ENCODE measurements at places on chromosomes 7 and 10.

GRCh38 chr7:112501801-112502503 is 21.2 kb downstream of the LSMEM1 start:
- DNase-seq = no peak

DNA sequence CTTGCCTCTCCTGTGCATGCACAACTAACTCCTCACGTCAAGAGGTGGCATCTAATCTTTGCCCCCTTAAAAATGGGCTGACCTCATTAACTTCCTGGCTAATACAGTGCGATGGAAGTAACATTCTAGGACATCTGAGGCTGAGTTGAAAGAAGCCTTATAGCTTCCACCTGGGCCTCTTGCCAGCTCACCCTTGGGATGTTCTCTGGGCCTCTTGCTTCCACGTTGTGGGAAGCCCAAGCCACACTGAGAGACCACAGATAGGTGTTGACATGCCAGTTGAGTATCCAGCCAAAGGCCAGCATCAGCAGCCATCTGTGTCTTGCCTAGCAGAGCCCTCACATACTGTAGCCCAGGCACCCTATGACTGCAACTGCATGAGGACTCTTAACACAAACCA is 60.8 kb upstream of the GDF10 start:
- DNase-seq = no peak

DNA sequence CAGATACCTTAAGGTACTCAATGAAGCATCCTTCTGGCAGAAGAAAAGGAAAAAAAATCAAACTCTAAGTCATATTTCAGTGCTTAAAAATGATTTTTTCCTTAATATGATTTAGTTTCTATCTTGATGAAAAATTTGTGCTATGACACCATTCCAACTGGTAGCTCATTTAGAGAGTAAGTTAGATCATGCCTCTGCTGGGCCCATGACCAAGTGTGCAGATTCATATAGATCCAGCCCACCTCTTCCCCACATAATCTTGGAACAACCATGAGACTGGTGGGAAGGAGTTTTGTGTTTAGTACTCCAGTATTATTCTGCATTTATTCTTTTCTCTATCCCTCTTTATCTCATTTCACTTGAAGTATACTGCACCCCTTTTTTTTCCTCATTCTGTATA is 908.3 kb downstream of the KCNMA1 start:
- DNase-seq = no peak

- no peak for DNase-seq
Observed at GRCh38 chr7:111529507-111530355, 32.6 kb downstream of the IMMP2L start.

- no peak for DNase-seq
Observed at GRCh38 chr7:7272294-7272693, 90.0 kb downstream of the C1GALT1 start.

DNA sequence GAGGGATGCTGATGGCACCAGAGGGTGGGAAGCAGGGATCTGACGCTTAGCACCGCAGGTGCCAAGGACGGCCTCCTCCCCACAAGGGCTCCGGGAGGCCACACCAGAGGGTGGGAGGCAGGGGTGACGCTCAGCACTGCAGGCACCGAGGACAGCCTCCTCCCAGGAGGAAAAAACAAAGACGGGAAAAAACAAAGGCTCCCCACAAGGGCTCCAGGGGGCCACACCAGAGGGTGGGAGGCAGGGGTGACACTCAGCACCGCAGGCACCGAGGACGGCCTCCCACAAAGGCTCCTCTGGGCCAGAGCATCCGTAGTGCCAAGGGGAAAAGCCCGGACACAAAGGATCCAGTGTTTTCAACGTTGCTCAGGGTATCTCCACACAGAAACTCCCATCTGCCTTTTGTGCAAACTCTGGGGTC is 25.6 kb downstream of the DIP2C start:
- no peak for DNase-seq

DNA sequence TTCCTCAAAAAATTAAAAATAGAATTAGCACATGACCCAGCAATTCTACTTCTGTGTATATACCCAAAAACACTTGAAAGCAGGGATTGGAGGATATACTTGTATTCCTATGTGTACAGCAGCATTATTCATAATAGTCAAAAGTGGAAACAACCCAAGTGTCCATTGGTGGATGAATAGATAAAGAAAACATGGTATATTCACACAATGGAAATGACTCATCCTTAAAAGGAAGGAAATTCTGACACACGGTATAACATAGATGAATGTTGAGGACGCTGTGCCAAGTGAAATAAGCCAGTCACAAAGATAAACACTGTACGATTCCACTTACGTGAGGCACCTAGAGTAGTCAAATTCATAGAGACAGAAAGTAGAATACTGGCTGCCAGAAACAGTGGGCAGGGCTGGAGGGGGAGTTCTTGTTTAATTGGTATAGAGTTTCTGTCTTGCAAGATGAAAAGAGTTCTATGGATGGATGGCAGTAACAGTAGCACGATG is 26.6 kb upstream of the KAT6B start:
- DNase-seq = peak; percentile 49

- no peak for DNase-seq
Observed at GRCh38 chr10:80487791-80488538, 33.9 kb downstream of the TSPAN14 start.

DNA sequence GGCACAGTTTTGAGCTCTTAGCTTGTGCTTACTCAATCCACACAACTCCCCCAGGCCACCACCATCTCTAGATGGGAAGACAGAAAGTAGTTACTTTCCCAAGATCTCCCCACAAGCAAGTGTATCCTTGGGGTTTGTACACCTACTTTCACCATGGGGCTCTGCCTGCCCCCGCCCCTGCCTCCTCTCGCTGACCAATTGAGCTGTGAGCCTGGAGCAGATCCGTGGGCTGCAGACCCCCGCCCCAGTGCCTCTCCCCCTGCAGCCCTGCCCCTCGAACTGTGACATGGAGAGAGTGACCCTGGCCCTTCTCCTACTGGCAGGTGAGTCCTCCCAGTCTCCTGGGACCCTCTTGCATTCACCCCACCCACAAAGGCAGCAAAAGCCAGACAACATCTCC is 2.0 kb downstream of the FXYD4 start:
- no peak for DNase-seq

- no peak for DNase-seq
Observed at GRCh38 chr10:1230592-1231275, 174.5 kb downstream of the WDR37 start.

GRCh38 chr10:60877061-60877776 is 66.8 kb downstream of the RHOBTB1 start:
- no peak for DNase-seq

DNA sequence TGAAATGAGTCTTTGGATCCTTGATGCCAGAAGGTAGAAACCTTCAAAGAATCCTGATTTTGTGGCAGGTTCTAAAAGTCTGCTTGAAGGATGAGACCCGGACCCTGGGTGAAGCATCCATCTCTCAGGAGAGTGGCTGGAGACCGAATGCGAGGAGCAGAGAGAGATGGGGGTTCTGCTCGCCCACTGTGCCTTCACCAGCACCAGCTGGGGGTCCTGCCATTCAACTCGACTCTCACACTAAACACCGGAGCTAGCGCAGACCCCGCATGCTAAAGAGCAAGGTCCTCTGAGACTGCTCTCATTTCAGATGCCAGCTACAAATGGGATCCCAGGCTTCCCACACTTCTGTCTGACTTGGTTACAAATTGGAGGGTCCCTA is 218.4 kb downstream of the GLRX3 start:
- DNase-seq = no peak

- no peak for DNase-seq
Observed at GRCh38 chr7:30934225-30934624, 22.6 kb downstream of the AQP1 start.

- DNase-seq = peak; percentile 2
Observed at GRCh38 chr10:63976538-63976937, 455.3 kb downstream of the REEP3 start.

GRCh38 chr10:79130846-79131245 is 62.1 kb downstream of the ZMIZ1 start:
- no peak for DNase-seq

GRCh38 chr7:7812112-7812511 is 93.7 kb upstream of the RPA3 start:
- DNase-seq = no peak

GRCh38 chr7:1717903-1718676 is 48.0 kb downstream of the ELFN1 start:
- no peak for DNase-seq

GRCh38 chr7:139232904-139233303 is 1.9 kb downstream of the UBN2 start:
- DNase-seq = peak; percentile 89

DNA sequence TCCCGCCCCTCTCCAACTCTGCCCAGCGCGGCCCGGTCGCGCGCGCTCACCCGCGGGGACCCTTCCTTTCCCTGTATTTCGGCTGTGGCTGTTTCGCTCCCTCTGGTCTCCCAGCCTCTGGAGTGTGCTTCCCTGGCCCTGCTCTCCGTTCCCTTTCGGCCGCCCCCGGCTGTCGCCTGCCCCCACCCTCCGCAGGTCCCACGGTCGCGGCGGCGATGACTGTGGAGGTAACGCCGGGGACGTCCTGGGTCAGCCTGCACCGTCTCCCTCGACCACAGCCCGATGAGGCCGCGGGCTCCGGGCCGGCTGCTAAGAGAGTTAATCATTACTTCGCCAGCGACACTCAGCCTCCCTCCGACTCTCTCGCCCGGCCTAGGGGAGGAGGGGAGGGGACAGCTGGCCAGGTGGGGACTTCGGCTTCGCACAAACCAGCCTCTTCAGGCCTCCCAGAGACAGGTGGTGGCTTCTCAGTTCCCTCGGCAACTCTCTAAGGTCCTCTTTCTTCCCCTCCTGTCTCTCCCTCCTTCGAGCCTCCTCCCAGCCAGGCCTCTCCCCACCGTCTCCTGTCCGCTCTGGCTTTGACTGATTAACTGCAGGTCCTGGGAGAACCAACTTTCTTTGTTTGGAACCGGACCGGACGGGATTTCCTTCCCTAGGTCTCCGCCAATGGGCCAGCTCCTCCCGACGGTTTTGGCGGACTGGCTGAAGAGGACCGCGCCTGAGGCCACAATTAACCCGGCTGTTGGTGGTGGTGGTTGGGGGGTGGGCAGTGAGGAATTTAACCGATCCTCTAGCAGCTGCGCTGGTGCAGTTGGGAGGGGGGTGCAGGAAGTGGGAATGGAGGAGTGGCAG is 5.6 kb upstream of the PAX2 start:
- peak; percentile 81 for DNase-seq

GRCh38 chr7:3197567-3198213 is 103.4 kb upstream of the SDK1 start:
- peak; percentile 78 for DNase-seq

DNA sequence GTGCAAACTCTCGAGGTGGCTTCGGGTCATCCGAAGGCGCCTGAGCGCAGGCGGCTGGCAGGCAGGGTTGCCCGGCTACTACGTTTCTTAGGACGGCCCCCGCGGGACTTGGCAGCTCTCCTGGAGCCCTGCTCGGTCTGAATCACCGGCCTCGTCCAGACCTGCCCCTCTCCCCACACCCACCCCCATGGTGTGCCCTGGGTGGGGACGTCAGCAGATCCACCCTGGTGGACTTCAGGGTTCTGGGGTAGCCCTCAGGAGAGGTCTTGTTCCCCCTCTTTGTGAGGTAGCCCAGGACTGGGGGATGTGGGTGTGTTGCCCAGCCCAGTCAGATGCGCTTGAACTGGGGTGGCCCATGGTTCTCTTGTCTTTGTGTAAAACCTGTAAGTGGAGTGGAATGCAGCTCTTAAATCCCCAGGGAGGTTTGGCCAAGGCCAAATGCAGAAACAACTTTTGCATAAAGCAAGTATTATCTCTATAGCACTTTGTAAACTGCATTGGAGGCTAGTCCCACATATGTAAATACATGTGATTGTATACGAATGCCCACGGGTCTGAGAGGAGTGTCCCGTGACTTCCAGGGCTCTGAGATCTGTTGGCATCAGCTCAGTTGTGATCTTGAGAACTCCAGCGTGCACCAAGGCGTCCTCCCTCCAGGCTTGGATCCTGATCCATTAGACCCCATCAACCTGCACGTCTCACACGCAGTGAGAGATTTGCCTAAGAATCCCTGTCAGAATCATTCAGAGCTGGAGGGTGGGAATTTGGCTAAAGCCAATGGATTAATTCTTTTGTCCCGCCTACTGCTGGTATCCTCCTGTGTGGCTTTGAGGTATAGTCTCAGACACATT is 1.8 kb downstream of the PFKFB3 start:
- peak; percentile 50 for DNase-seq

DNA sequence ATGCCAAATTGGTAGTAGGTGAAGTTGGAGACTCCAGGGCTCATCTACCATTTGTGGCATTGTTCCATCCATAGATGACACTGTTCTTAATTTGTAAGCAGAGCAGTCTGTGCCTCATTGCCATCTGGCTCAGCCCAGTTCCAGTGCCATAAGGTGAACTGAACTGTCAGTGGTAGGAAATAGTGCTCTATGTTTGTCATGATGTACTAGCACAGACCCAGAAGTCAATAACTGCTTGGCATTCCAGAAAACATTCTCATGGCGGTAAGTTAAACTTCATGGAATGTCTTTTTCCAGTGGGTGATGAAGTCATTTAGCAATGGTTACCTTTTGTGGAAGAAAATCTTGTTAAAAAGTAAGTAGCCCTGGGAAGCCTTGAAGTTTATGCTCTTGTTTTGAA is 302.7 kb downstream of the SUGCT start:
- DNase-seq = peak; percentile 100

DNA sequence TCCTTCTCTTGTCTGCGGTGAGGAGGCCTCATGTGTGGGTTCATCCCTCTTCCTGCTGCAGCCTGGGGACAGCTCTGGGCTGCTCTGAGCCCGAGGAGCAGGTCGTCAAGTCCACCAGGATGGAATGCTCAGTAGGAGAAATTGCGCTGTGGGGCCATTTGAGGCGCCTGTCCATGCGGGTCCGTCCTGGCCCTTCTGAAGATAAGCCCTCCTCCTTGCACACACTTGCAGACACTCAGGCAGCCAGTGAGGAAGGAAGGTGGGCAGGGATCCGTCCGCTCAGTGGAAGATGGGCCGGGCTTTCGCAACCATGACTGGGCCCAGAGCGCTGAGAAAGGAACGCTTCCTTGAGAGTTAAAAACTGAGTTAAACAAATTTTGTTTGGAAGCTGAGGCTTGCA is 356.8 kb downstream of the GLRX3 start:
- DNase-seq = no peak

DNA sequence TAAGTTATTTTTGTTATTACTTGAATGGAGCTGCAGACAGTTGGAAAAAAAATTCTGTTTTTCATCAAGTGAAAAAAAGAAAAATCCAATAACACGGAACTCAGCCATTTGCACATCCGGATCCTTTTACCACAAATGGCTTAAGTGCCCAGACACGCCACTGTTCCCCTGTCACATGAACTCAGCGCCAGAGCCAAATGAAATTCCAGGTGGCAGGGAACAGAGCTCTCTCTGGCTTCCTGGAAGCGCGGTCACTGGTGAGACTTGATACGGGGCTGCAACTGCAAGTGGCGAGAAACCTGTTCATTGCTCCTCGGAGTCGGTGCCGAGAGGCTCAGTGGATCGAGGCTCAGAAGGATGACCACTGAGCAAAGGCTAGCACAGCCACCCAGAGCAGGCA is 60.8 kb upstream of the NPTX2 start:
- no peak for DNase-seq

DNA sequence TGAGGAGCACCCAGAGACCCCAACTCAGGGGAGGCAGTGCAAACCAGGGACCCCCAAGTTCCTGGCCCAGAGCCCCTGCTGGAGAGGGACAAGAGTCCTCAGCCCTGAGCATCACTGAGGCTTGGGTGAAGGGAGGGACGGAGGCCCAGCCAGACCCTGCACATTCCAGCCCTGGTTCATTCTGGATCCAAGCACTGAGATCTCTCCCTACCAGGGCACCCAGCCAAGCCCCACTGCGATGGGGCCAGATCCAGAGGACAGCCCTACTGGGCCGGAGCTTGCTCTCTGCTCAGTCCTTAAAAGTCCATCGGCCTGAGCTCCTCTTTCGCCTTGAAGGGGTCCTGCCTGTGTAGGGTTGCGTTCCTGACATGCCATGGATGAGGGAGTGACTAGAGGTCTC is 40.5 kb upstream of the RABGEF1 start:
- no peak for DNase-seq
